ENCODE measurements at places on chromosomes 12 and 14.

GRCh38 chr12:100555722-100556121, 17.8 kb upstream of the GAS2L3 start:
- DNase-seq, result no peak

DNA sequence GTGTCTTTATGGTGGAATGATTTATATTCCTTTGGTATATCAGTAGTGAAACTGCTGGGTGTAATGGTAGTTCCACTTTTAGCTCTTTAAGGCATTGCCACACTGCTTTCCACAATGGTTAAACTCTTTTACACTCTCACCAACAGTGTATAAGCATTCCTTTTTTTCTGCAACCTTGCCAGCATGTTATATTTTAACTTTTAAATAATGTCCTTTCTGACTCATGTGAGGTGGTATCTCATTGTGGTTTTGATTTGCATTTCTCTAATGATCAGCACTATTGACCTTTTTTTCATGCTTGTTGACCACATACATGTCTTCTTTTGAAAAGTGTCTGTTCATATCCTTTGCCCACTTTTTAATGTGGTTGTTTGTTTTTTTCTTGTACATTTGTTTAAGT, 142.5 kb downstream of the MSRB3 start:
- no peak for DNase-seq

- DNase-seq, result no peak
Observed at GRCh38 chr12:57752668-57753000, 524 bp upstream of the CDK4 start.

- DNase-seq, result no peak
Observed at GRCh38 chr14:80981673-80982072, 26.3 kb downstream of the TSHR start.

GRCh38 chr12:127487031-127487430, 779.9 kb upstream of the TMEM132C start:
- no peak for DNase-seq

- DNase-seq, result no peak
Observed at GRCh38 chr12:128018067-128018466, 248.9 kb upstream of the TMEM132C start.

DNA sequence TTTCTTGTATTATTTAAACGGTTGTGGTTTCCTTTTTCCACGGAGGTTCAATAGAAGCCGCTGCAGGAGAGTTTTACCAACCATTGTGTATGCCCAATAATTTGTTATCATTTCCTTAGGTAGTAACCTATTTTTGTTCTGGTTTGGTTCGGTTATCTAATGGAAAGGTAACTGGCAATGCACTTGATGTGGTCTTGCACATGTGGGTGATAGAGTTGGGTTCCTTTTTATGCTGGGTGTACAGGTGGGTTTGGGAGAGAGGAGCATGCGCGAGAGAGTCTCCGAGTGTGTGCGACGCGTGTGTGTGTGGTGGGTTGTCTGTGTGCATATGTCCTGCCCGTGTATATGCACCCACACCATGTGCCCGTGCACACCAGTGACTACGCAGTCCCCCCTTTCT, 102.7 kb upstream of the FKBP4 start:
- no peak for DNase-seq

- DNase-seq, result no peak
Observed at GRCh38 chr14:31920989-31921650, 156.0 kb upstream of the ARHGAP5 start.

- no peak for DNase-seq
Observed at GRCh38 chr14:104359969-104360442, 219.6 kb upstream of the C14orf180 start.

DNA sequence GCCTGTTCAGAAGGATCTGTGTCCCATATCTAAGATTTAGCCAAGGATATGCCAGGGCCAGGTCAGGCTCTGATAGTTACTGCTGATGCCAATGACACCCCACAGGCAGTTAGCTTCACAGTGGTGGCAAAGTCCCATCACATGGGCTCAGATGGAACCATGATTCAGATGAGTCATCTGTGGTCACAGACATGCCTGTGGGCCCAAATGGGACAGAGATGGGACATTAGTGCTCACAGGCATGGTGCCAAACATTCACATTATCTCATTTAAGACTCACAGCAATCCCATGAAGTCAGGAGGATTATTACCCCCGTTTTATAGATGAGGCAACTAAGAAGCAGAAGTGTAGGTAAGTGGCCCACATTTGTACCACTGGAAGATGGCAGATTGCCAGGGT, 207.8 kb downstream of the DPF3 start:
- DNase-seq, result no peak

DNA sequence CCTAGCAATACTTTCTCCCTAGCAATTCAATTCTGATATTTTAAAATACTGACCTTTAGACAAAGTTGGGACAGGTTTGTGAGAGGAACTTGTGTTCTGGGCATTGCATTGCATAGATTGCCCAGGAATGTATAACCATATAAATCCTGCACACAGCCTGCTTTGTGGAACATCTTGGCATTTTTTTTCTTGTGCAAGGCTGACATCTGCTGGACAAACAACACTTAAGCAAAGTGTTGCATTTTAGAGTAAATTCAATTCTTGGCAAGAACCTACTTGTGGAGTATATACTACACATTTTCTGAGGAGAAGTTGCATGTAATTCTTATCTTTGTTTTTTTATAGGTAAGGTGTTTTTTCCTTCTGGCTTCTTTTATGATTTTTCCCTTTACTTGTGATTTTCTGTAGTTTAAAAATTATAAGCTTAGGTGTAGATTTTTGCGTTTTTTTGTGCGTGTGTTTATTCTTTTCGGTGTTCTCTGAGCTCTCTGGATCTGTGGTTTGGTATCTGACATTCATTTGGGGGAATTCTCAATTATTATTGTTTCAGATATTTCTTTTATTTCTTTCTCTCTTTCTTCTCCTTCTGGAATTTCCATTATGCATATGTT, 26.4 kb downstream of the TESPA1 start:
- DNase-seq, result peak; percentile 57

DNA sequence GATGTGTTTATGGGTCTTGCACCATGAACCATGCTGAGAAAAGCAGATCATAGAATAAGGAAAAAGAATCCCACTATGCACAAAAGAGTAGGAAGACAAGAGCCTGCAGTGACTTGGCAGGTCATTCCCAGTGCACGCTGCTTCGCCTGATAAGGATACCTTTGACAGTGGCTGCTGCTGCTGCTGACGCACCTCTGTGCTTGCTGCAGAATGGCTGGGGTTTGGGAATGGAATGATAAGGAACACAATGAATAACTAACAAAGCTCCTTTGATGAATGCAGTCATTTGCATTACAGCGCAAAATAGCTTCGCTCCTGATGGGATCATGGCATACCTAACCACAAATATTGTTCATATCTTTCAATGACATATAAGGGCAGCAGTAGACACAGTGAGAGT, 278.7 kb downstream of the PDZRN4 start:
- no peak for DNase-seq

GRCh38 chr12:14921218-14921617, 17.1 kb downstream of the ERP27 start:
- DNase-seq, result no peak

GRCh38 chr14:23478109-23478759, 8.7 kb downstream of the NGDN start:
- DNase-seq, result peak; percentile 24

DNA sequence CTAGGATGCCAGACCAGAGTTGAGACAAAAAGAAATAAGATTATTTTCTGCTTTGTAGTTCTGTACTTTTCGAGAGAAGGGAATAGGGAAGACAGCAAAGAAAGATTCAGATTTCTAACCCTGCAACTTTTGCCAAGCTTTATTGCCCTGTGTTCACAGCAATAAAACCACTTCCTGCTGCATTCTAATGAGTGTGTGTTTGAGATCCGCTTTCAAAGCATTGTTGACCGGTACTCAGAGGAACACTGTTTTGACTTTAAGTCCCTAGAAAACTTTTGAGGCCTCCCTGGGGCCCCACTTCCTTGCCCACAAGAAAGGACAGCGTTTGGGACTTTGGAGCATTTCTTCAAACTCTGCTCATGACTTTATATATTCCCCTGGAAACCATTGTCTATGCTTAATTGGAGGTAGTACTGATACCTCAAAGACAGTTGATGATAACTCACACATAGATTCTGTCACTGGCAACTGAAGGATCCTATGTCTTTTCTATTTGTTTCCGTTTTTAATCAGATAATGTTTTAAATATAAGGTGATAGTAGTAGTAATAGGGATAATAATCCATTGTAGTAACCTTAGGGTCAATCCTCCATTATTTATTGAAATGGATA, 1.3 kb downstream of the RNASE6 start:
- no peak for DNase-seq

GRCh38 chr12:2756756-2757155, 38.0 kb upstream of the FKBP4 start:
- no peak for DNase-seq

- no peak for DNase-seq
Observed at GRCh38 chr12:113381220-113381619, 22.5 kb downstream of the SDS start.

GRCh38 chr12:96242597-96242996, 48.4 kb downstream of the ELK3 start:
- no peak for DNase-seq

DNA sequence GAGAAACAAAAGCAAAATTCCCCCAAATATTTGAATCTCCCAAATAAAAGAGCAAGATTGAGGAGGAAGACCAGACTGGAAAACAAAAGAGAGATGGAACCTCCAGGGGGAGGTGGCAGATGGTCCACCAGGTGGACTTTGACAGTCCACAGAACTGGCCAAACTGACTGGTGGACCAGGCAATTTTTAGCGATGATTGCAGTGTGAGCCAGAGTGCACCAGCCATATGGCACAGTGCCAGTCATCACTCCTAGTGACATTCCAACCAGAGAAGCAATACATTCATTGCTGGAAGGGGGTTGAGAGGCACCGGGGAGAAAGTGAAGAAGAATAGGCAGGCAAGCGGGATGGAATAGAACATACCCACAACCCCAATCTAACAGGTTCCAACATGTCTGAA, 182.9 kb downstream of the EXOC5 start:
- no peak for DNase-seq

DNA sequence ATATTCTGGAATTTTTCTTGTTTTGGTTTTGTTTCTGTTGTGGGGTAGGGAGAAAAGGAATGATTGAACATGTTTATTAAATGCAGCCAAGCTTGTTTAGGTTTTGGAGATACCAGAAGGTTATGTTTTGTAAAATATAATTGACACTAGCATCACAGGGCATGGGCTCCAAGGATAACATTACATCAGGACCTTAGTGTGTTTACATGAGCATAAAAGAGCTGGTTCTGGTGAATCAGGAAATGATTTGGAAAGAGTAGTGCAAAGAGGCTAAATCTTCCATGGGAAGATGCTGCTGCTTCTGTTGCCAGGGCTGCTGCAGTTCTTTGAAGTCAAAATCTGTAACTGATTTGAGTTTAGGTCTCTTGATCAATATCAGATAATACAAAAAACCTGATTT, 118.7 kb downstream of the ETNK1 start:
- DNase-seq, result no peak

DNA sequence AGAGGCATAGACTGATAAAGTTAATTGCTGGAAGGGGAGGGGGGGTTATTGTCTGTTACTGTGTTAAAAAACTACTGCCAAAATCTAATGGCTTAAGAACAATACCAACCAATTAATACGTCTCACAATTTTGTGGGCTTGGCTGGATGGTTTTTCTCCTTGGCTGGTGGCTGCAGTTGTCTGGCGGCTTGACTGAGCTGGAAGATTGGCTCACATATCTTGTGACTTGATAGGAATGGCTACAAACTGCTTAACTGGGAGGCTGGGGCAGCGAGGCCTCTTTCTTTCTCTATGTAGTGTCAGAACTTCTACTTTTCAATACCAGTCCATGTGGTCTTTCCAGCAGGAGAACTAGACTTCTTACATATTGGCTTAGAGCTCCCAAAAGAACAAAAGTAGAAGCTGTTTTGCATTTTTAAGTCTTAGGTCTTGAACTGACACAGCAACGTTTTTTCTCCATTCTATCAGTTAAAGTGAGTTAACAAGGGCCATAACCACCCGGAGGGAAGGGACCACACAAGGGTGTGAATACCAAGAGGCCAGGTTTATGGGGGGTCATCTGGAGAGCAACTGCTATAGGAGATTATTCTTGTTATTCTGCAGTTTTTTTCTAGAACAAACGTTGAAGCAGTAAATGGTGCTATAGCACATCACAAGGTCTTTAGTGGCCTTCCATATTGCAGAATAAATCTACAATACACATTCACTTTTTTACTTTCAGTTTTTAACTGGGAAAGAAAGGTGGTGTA, 46.9 kb downstream of the ZDHHC17 start:
- DNase-seq, result no peak

DNA sequence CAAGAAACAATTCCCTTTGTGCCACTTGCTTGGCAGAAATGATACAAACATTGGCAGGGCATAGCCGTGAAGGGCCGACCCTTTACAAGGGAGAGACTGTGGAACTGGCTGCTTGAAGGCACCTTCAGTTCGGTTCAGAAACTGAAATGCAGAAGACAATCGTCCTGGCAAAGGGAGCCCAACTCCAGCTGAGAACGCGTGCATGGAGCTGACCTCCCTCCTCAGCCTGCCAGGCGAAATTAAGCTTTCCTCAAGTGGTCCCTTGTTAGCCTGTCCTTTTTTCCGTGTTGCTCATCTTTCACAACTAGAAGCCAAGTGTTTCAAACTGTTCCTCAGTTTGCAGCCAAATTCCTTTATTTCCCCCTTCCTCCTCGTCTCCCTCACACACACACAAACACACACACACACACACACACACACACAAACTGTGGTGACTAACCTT, 8.1 kb downstream of the LGR5 start:
- DNase-seq, result no peak
